ENCODE measurements at places on chromosomes 12 and 14.

- DNase-seq, result peak; percentile 69
These were observed 589 bp downstream of the ATF1 start for GRCh38 chr12:50764286-50765094.

DNA sequence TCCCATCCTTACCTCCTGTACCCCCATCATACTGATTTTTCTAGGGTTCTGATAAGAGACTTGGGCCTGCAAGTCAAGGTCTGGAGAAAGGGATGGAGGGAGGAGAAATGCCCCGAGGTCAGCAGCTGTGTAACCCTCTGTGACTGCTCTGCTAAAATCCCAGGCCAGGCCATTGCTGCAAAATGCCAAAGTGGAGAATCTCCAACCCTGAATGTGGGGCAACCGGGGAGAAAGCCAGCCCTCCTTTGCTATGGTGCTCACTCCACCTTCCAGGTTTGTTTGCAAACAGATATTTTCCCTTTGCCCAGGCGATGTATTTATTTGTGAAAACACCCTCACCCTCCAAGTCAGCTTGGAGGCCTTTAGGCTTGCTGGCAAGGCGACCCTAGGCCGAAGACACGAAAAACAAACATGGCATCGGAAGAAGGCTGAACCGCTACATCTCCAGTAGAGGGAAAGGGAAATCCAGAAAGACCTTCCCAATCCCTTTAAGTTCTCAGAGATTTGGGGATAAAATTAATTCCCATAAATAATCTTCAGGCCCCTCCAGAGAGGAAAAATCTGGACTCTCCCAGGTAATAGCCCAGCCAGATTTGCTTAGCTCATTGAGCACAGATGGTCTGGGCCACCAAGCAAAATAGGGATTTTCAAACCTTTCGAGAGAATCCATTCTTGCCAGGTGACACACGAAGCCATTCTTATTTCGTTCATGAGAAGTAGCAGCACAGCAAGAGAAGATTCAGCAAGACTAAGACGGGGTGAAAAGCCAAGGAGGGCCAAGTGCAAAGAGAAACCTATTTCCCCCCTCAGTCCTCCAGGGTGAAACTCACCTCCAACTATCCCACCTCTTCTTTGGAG is 1.3 kb upstream of the TBX5 start:
- DNase-seq, result no peak

- DNase-seq, result no peak
These were observed 94.9 kb downstream of the ADGRD1 start for GRCh38 chr12:131048611-131048990.

GRCh38 chr12:98721204-98721702 is 76.2 kb downstream of the APAF1 start:
- DNase-seq, result no peak

DNA sequence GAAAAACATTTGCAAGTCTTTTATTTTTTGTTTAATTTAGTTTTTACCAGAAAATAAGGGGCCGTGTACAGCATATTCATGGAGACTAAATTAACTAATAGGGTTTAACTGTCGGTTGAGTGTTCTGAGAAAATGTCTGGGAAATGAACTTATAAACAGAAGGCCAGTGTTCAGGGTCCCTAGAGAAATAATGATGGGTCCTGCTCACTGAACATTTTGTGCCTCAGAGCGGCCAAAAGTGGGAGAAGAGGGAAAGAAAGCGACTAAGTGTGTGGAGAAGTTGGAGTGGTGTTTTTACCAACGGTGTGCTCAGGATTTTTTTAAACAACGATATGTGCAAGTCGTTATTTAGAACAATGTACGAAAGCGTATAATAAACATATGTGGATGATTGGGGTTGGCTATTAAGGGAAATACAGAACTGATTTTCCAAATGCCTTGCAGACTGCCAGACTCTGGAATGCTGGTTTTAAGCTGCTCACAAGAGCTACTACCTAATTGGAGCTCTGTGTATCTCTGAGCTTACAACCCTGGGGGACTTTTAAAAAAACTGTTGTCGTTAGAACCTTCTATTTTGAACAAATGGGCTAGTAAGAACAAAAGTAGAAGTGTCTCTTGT is 166.7 kb downstream of the SLC38A4 start:
- no peak for DNase-seq

GRCh38 chr12:124418156-124418555 is 123.3 kb downstream of the RFLNA start:
- no peak for DNase-seq

- DNase-seq, result no peak
These were observed 14.2 kb upstream of the FZD10 start for GRCh38 chr12:130147875-130148596.

GRCh38 chr12:82971584-82971983 is 284.9 kb downstream of the TMTC2 start:
- no peak for DNase-seq

DNA sequence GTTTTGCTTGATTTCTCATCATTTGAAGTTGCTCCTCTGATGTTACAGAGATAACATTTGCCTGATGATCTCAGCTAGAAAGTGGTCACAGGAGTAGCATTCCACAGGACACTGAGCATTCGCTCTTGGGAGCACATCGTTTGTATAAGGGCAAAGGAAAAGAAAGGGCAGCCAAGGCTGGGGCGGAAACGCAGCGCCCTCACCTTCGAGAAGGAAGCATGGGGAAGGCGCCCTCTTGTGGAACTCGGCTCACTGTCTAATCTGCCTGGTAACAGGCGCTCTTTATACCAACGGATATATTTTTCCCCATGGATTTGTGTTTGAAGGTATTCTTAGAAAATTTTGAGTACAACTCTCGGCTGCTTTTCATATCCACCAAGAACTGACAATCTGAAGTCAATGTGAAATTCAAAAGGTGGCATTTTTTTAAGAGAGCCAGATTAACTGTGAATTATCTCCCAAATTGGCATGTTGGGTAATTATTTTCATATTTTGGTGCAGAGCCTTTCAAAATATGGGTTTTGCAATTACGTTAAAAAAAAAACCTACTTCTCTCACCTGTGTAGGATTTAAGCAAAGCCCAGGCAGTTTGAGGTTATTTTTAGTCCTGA is 172.7 kb downstream of the CAND1 start:
- DNase-seq, result peak; percentile 61

DNA sequence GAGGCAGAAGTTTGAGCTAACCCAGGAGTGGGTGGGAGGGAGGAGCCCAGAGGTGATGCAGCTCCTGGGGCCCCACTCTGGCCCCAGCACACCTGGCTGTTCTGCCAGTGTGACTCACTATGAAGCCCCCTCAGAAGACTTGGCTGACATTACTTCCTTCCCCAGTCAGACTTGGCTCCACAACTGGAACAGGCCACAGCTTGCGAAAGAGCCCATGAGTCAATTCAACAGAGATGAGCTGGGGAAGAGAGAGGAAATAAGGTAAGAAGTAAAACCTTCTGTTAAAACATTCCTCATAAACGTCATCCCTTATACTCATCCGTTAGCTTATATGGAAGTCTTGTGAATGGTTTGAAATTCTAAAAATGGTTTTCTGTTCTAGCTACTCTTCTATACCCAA is 245.9 kb downstream of the ADAMTS20 start:
- no peak for DNase-seq

GRCh38 chr14:33589334-33589733 is 361.5 kb downstream of the EGLN3 start:
- no peak for DNase-seq

- DNase-seq, result no peak
These were observed 32.6 kb downstream of the CPSF2 start for GRCh38 chr14:92154283-92154942.
